ENCODE measurements at places on chromosomes 4 and X. TPM values are rescaled to one million over a fixed set of nuclear protein-coding genes. Genes with fewer than 3 reads are reported as not detected.

DNA sequence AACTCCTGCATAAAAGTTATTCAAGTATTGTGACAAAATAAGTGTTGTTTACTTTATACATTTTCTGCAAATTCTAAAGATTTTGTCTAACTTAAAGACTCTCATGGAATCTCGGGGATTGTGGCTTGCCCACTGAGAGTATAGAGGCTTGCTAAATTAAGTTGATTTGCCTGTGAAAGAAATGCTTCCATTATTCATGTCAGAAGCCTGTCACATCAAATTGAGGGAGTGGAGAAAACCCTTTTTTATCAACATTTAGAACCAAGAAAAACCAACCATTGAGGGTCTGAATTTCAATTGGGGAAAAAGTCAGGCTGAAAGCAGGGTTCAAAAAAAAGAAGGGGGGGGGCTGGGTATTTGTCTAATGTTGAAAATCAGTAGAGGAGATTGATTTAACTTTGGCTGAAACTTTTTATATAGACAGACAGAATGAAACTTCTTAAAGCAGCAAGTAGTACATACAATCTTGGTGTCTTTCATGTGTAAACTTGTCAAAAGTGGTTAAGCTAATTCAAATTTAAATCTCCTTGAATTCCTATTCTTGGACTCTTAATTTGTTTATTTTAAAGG is 144.8 kb upstream of the CXorf66 start:
- no peak for DNase-seq

GRCh38 chrX:124256216-124256615 is 76.2 kb upstream of the TEX13D start:
- no peak for DNase-seq

DNA sequence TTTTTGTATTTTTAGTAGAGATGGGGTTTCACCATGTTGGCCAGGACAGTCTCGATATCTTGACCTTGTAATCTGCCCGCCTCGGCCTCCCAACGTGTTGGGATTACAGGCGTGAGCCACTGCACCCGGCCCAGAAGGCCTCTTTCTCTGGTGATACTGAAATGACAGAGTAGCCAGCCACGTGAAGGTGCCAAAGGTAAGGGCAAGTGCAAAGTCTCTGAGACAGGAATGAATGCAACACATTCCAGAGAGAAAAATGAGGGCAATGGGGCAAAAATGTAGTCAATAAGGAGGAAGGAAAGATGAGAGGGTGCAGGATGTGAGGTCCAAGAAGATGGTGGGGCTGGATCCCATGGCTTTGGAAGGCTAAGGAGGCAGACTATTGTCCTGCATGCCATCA is 176.0 kb downstream of the NR3C2 start:
- DNase-seq, result no peak

GRCh38 chrX:153685751-153686696 is 1.7 kb upstream of the SLC6A8 start:
- no peak for DNase-seq

The GUF1 gene
- total RNA-seq, result 21.4 TPM

The CLIC2 gene
- 8.3 TPM for total RNA-seq

The RASSF6 gene
- 27.1 TPM for total RNA-seq

The CC2D2A gene
- 39.1 TPM for total RNA-seq

DNA sequence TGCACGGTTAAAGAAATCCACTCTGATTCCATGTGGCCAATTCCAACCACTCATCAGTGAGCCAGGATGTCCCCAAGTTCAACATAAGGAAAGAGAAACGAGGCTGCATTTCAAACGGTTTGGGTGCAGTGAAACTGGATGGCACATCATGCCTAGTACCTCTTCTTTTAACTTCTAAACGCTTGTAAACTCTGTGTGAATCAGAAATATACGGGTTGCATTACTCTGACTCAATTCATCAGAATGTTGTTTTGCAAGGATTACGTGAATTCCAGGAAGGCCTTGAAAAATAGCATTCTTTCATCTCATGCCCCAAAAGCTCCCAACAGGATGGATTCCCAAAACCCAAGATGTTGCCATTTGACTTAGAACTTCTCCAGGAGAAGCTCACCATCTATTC is 270.4 kb downstream of the LDB2 start:
- DNase-seq, result no peak

GRCh38 chr4:88277711-88278225 is 6.6 kb downstream of the PPM1K start:
- no peak for DNase-seq

The IL21 gene
- total RNA-seq, result not detected

- DNase-seq, result no peak
Observed at GRCh38 chrX:144327495-144327894, 443.6 kb downstream of the UBE2NL start.

The FRMD7 gene
- not detected for total RNA-seq

The RHOXF1 gene
- total RNA-seq, result not detected

- no peak for DNase-seq
Observed at GRCh38 chrX:9730752-9731151, 34.9 kb downstream of the GPR143 start.

GRCh38 chrX:87110142-87110541 is 407.5 kb upstream of the KLHL4 start:
- no peak for DNase-seq

DNA sequence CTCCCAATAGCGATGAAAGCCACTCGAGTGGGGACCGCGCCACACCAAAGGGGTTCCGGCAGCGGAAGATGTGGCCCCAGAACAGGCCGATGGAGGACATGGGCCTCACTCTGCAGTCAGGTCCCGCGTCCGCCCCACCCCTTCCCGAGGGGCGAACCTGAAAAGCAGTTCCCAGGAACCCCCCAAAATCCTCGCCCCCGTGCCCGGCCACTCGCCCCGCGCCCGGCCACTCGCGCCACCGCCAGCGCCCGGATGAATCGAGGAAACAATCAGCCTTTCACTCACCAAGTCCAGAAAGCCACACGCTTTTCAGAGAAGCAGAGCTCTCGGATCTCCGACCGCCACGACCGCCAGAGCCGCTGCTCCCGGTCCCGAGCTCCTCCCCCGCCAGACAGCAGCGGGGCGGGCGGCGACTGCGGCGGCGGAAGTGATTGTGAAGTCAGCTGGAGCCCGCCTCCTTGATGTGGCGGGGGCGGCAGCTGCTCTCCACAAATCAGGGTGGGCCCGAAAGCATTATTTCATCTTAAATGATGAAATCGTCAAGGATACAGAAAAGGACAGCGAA is at the start of gene PJA1:
Gene PJA1 (minus strand): TSS at position 367 of the 565 bp plus-strand sequence. CDS start 2,380 bp downstream, outside the sequence.
- DNase-seq, result peak; percentile 74

The GPC4 gene
- total RNA-seq, result 18.4 TPM

The HS6ST2 gene
- total RNA-seq, result 1.5 TPM

- DNase-seq, result no peak
Observed at GRCh38 chrX:19225909-19226308, 103.6 kb upstream of the ADGRG2 start.

The VCX gene
- not detected for total RNA-seq

GRCh38 chr4:1910643-1911042 is 39.5 kb downstream of the NSD2 start:
- no peak for DNase-seq

DNA sequence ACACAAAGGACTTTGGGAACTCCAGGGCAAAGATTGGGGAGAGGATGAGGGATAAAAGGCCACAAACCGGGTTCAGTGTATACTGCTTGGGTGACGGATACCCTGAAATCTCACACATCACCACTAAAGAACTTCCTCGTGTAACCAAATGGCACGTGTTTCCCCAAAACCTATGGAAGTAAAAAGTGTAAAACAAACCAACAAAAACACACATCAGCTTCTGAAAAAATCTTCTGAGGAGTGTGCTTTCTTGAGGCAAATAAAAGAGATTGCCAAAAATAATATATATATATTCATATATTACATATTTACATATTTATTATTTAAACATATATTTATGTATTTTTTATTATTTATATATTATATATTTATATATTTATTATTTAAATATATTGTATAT is 3.9 kb downstream of the P2RY8 start:
- no peak for DNase-seq

- DNase-seq, result no peak
Observed at GRCh38 chr4:123423819-123424218, 27.2 kb downstream of the SPRY1 start.

DNA sequence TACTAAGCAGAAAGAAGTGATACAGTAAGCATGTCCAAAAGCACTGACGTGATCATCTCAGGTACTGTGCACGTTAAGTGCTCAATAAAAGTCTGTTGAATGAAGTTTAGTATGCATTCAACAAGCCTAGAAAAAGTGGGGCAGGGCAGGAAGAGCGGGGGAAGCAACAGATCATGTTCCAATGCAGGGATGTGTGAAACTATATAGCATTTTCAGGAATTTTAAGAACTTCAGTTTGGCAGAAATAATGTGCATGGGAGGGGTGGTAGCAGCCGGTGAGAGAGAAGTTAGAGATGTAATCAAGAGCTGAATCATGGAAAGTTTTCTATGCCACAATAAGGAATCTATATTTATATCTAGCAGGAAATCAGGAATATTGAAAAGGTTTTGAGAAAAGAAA is 19.2 kb upstream of the CCNA2 start:
- no peak for DNase-seq

The CCDC158 gene
- 0.82 TPM for total RNA-seq

GRCh38 chr4:56540826-56541225 is 35.2 kb downstream of the ARL9 start:
- no peak for DNase-seq

DNA sequence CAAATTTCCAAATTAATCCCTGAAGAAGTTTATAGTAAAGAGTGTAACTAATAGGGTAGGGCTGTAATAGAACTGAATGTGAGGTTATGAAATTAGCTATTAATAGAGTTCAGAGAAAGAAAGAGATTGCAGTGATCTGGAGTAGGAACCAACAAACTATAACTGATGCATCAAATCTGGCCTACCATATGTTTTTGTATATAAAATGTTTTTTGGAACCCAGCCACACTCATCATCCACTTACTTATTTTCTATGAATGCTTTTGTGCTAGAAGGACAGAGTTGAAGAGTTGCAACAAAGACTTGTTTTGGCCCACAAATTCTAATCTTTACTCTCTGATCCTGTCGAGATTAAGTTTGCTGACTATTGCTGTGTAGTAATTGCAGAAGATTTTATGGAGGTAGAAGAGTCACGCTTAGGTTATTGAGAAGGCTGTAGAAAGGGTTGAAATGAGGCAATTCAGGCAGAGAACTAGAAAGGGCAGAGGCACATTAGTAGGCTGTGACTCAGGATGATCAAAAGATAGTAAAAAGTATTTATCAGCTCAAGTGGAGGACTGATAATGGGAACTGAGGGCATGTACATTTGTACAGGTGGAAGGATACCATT is 298.7 kb upstream of the EMCN start:
- no peak for DNase-seq

GRCh38 chr4:95857761-95858160 is 17.9 kb downstream of the PDHA2 start:
- no peak for DNase-seq

DNA sequence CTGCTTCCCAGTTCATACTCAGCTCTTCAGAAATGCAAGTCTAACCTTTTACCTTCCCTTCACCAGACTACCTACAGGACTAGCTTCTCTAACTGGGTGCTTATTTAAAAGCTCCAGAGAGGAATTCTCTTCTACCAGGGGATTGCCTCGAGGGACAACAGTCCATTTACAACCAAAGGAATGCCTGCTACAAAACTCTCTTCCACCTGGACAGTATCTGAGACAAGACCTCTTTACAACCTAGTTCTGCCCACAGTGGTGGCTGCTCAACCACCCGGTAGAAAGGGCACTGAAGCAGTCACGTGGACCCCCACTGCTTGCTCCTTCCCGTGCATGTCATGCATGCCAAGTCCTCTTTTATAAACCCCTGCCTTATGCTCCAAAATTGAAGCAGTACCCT is 158.1 kb upstream of the ANXA10 start:
- DNase-seq, result no peak

The AFF2 gene
- 0.63 TPM for total RNA-seq

- DNase-seq, result no peak
Observed at GRCh38 chr4:55087009-55087912, 38.1 kb downstream of the KDR start.
